ENCODE measurements at places on chromosomes 2 and 18.
A peak's percentile ranks its signal among the peaks of the same experiment; 100 is the strongest.

DNA sequence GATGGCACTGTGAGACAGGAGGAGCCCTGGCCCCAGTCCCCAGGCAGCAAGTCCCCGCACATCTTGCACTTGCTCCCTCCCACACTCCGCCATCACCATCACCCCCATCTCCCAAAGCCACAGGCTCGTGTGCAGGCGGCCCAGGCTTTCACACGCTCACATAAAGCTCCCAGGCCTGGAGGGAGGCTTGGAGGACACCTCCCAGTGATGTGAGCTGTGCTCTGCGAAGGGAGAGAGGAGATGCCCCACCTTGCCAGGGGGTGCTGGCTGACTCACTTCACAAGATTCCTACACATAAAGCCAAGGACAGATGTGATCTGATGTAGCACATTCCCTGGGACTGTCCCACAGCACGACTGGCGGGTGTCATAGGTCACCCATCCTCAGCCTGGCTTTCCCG is 28.9 kb downstream of the CELF4 start:
- no peak for DNase-seq

DNA sequence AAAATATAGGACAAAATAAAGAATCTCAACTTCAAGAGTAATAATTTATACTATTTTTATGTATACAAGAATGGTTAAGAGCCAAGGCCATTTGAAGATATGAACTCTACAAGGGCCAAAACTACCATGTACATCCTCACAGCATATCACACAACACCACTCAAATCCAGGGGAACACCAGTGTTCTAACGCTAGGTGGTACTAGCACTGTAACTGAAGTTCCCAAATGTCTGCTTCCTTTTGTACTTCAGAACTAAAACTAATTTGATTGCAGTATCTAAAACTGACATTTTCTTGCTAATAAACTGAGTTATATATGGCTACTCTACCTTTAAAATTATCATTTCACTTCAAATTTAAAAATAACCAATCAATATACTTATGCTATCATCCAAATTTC is 47.0 kb downstream of the REV1 start:
- no peak for DNase-seq

- DNase-seq = no peak
Measured at GRCh38 chr2:151336863-151337371, 20.5 kb upstream of the TNFAIP6 start.

- peak; percentile 92 for DNase-seq
Measured at GRCh38 chr18:35513181-35513936, 15.6 kb upstream of the INO80C start.

GRCh38 chr2:121545257-121545656 is 14.6 kb downstream of the RNU4ATAC start:
- no peak for DNase-seq

- no peak for DNase-seq
Measured at GRCh38 chr18:70216788-70217187, 11.3 kb upstream of the RTTN start.

DNA sequence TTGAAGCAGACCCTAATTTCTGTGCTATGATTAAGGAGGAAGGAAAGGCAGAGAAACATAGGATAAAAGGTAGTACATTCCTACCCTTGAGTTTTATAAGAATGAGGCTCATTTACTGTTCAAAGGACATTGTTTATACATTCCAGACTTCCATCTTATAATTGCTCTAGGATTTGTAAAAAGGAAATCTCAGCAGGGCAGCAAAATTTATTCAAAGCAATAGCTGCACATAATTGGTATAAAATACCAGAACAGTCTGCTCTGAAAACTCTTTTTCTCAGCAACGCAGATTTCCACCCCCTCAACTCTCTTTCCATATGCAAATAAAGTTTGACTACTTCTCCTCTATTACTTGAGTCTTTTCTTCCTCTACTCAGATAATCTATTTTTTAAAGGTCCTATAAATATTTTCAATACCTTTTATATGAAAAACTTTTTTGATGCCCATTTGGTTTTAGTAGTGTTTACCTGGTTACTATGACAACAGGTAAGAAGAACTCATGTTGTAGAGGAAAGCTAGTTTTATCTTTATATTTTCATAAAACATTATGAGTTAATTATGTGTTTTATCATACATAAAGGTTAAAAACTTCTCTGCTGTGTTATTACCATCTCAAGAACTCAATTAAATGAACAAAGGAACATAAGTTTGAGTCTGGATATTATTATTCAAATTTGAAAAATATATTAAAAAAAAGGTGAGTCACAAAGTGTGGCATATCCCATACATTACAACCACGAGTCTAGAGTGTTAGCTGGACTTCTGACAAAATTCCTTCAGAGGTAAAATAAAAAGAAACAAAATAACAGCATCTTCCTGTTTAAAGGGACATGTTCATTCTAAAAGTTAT is 19.9 kb downstream of the RBMS1 start:
- DNase-seq = no peak

DNA sequence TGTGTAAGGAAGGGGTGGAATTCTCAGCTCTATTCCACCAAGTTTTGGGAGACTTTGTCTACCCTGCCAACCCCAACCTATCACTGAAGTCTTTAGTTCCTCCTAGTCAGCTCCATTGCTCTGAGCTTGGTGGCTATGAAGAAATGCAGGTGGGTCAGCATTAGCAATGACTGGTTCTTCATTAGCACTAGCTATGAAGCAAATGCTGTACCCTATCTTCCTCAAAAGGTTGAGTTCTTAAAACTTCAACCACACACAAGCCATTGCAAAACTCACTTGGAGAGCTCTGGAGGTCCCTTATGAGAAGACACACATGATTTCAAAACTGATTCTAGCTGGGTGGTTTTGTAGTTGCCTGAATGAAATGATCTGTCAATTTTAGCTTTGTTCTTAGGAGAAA is 193.8 kb downstream of the IKZF2 start:
- no peak for DNase-seq

GRCh38 chr2:211833582-211834279 is 704.9 kb downstream of the ERBB4 start:
- DNase-seq = no peak

DNA sequence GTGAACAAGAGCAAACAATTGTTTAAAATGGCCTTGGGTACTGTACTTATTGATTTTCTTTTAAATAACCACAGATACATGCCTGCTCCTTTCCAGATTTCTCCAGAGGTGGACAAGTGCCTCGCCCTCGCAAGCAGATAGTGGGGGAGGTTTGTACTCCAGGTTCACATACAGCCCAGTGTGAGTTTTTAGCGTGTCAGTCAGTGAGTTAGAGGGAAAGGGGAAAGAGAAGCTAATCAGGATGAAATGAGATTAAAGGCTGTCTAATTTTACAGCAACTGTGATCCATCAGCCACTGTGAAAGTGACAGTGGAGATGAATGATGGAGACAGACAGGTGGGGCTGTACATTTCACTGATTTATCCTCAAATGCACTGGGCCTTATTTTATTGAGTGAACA is 74.7 kb downstream of the KLHL14 start:
- DNase-seq = no peak

DNA sequence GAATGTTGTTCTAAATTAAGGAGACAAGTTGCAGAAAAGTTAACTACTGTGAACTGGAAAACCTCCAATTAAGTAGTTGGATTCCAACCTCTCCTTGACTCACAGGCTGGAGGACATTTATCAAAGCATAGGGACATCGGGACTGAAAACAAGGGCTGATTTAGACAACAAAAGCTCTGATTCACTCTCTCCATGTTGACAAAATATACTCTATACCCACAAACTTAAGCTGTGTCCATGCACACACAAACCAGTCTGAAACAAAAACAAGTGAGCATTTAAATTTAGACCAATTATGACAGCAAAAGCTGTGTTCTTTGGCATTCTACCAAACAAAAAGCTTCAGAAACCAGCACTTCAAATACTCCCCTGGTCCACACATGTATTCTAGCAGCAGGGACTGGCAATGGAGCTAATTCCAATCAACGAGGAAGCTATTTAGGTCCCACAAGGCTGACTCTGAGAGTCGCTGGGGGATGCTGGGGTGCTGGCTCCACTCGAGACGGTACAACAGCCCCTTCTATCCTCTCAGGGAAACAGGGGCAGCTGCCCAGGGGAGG is 71.4 kb downstream of the NXPH2 start:
- DNase-seq = peak; percentile 66

DNA sequence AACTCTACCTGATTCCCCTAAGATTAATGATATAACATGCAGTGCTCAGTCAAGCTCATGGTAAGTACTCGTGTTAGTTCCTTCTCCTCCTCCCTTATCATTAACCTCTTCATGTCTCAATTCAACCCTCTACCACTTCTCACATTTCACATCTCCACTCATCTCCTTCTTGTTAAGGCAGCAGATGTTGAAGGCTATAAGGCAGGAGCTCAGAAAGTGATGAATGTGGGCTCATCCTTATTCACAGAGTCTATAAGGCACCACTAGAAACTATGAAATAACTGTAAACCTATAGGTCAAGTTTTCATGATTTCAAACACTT is 56.0 kb downstream of the CLHC1 start:
- no peak for DNase-seq

DNA sequence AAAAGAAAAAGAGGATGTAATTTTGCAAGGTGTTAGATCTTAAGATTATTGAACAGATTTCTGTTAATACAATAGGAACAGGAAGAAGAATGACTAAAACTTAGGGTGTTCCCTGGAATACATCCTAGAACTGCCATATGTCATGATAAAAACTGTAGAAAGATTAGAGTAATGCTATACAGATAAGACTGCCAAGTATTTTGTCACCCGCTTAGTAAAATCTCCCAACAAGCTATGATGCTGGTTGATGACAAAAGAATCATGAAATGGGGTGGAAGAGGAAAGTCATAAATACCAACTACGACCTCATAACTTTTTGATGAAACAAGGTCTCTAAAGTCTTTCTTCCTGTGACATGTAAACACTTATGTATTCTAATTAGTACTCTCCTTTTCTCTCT is 163.6 kb upstream of the COL3A1 start:
- DNase-seq = peak; percentile 70

- DNase-seq = peak; percentile 33
Measured at GRCh38 chr2:53969968-53970723, 647 bp downstream of the PSME4 start.
